ENCODE measurements at places on chromosomes 3 and 15.

DNA sequence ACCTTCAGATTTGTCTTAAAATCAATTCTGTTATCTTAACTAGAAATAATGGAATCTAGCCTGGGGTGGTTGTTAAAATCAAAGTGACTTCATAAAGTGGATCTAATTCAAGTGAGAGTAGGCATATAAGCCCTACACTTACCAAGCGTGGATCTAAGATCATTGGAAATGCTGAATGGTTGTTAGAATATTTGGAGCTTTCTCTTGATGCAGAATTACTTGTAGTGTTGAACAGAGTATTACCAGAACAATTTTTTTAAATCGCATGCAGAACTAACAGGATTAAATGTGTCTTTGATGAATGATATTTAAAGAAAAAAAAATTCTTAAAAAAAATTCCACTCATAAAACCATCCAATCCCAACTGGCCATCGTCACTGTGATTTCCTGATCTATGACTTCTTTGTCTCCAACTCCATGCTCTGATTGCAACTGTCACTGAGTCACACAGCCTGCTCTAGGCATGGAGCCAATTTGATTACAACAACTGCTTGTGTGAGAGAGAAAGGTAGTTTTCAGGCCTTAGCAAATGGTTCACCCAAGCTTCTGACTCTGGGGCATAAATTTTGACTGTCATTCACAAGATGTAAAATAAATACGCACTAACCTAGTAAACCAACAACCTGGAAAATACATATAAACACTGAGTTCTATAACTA, 25.9 kb upstream of the SPRED1 start:
- no peak for DNase-seq

DNA sequence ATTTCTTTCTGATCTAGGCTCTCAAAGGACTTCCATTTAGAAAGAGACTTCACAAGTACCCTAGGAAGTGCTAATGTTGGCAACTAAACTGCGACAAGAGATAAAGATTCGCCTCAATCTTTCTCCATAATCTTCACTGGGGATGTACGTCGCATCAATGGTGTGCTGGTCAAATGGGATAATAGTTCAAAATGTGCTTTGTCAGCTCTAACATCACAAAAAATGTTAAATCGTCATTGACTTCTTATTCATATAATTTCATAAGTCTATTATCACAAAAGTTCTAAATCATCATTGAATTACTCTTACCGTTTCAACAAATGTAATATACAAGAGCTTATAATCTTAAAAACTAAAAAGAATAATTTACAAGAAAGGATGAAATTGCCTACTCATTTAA, 727.7 kb downstream of the ROBO1 start:
- no peak for DNase-seq

DNA sequence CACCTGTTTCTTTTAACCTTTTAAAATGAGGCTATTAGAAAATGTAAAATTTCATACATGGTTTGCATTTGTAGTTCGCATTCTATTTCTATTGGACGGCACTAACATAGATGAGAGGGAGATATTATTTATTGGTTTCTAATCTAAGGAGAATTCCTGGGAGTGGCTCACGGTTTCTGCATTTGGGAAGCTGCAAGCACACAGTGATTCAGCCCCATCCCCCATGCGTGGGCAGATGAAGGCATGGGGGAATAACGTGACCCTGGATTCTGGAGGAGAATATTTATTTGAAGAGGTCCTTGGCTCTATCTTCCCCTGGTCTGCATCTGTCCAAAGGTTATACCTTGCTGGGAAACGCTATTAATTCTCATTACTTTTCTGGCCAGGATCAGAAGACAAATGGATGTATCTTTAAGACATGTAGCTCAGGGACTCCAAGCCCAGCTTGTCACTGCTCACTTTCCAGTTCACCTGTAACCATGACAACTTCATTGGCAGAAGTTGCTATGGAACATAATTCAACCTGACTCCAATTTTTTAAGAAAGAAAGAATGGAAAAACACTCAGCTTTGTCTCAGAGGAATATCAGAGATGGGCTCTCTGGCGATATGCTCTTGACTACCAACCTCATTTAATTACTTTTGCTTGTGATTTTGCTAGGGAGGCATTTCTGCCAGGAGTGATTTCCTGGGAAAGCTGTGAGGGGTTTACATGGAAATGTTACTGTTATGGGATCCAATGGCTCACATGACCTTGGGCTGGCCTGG, 27.2 kb upstream of the POMGNT2 start:
- DNase-seq: no peak

DNA sequence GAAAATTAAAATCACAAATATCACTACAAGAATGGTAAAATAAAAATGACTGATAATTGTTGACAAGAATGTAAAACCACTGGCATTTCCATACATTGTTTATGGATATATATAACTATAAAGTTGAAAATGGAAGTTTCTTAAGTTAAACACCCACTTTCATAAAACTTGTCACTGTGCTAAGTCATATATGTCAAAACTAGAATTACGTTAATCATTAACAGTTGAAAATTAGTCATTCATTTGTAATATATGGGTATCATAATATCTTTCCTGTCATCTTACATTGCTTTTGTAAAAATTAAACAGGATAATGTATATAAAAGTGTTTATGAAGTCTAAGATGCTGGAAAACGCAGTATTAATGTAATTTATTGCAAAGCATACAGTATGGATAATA, 1398.6 kb upstream of the ALCAM start:
- no peak for DNase-seq

DNA sequence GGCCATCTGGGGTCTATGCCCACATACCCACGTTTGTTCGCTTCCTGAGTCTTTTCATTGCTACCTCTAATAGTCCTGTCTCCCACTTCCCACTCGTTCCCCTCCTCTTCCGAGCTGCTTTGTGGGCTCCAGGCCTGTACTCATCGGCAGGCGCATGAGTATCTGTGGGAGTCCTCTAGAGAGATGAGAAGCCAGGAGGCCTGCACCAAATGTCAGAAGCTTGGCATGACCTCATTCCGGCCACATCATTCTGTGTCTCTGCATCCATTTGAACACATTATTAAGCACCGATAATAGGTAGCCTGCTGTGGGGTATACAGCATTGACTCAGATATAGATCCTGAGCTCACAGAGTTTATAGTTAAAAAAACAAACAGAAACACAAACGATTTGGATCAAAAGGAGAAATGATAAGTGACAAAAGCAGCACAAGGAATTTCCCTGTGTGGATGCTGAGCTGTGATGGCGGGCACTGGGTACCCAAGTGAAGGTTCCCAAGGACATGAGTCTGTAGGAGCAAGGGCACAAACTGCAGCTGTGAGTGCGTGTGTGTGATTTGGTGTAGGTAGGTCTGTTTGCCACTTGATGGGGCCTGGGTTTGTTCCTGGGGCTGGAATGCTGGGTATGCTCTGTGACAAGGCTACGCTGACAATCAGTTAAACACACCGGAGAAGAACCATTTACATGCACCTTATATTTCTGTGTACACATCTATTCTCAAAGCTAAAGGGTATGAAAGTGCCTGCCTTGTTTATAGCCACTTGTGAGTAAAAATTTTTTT, 35.9 kb downstream of the NR1I2 start:
- DNase-seq: no peak

DNA sequence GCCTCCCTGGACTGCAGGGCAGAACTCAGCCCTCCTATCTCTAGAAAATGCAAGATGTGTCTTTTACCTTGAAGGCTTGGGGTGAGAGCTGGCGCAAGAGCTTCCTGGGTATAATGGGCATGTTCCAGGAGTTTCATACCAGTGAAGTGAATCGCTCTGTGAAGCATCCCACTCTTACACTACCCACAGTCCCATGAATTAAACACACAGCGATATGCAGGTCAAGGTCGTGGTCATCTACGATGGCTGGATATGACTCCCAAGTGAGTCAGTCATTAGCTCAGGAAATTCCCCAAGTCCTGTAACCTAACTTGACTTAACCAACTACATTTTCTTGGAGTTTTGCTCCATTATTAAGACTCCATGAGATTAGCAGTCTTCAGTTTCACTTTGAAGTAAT, 439.7 kb downstream of the NTRK3 start:
- DNase-seq: no peak

DNA sequence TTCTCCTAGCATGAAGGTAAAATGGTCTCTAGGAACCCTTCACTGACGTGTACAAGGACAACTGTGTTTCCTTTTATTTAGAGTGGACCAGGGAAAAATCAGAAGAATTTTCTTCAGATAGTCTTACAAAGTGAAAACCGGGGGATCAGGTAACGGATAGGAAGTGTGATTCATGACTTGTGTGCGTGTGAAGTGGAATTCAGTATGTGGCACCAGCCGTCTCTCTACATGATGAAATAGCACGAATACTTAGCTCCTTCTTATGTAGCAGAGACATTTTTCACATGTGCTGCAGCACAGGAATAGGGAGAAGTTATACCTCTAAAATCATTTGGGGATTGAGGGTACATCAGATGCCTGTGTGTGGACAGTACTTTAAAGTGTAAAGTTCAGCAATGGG, 159.2 kb downstream of the MEX3B start:
- no peak for DNase-seq

DNA sequence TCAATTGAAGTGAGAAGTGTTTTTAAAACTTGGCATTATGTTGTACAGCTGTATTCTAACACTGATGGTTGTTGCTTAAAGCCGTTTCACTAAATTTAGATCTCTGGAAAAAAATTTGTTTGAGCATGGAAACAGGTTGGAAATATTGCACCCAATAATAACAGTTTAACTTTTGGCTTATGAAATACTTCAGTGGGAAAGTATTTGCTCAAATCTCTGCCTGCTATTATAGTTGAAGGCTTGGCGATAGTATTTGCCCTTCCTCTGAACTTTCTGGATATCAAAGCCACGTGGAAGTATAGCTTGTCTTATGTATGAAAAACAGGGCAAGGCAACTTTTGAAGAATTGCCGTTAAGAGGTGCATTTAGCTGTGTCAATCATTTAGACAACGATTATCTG, 270.3 kb upstream of the LRRFIP2 start:
- no peak for DNase-seq

- no peak for DNase-seq
Observed at GRCh38 chr3:88263417-88264100, 113.8 kb downstream of the C3orf38 start.

GRCh38 chr3:29565236-29565635, 284.4 kb downstream of the RBMS3 start:
- DNase-seq: no peak

DNA sequence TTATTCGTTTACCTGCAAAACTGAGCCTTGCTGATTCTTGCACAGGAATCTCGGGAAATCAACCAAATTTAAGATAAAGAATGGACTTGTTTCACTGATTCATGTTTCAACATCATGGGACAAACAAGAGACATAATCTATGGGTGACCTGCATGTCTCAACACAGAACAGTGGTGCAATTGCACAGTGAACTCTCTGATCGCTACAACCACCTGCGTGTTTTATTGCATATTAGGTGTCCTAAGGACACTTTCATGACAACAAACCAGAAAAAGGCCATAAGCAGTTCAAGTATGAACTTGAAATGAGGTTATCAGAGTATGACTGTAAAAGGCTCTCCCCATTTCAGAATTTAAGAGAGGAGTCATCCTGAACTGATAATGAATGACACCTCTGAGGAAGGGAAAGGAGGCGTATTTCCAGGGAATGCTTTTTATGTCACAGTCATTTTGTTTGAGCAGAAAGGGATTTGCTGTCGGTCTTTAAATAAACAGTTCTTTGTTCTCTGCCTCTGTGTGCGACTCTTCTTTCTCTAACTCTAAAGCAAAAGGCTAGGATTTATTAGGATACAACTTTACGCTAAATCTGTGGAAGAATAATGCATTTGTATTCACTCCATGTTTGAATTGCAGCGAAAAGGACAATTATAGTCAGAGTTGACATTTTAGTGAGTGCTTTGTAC, 167.2 kb downstream of the RBMS3 start:
- DNase-seq: no peak

DNA sequence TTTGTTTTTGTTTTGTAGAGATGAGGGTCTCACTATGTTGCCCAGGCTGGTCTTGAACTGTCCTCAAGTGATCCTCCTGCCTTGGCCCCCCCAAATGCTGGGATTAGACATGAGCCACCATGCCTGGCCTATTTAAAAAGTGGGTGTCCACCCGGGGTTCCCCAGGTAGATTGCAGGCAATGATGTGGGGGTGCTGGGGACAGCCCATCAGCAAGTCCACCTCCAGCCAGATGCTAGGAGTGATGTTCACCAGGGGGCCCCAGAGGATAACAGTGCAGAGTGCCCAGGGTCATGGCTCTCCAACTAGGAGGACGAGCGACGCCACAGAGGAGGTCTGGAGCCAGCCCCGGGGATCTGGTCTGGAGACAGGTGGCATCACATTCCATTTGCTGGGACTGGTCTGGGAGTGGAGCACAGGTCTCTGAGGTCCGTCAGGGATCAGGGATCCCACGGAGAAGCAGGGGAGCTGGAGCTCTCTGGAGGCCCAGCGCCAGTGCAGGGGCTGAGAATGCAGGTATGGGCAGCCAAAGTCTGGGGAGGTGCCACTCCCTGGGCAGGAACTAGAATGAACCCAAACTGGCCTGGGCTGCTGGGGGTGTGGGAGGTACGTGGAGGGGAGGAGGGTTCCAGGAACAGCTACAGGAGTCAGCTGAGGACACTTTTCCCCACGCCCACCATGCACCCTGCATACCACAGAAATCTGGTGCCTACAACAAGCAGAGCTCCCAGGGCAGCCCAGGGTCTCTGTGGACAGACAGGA, 51.2 kb upstream of the PCSK6 start:
- no peak for DNase-seq

DNA sequence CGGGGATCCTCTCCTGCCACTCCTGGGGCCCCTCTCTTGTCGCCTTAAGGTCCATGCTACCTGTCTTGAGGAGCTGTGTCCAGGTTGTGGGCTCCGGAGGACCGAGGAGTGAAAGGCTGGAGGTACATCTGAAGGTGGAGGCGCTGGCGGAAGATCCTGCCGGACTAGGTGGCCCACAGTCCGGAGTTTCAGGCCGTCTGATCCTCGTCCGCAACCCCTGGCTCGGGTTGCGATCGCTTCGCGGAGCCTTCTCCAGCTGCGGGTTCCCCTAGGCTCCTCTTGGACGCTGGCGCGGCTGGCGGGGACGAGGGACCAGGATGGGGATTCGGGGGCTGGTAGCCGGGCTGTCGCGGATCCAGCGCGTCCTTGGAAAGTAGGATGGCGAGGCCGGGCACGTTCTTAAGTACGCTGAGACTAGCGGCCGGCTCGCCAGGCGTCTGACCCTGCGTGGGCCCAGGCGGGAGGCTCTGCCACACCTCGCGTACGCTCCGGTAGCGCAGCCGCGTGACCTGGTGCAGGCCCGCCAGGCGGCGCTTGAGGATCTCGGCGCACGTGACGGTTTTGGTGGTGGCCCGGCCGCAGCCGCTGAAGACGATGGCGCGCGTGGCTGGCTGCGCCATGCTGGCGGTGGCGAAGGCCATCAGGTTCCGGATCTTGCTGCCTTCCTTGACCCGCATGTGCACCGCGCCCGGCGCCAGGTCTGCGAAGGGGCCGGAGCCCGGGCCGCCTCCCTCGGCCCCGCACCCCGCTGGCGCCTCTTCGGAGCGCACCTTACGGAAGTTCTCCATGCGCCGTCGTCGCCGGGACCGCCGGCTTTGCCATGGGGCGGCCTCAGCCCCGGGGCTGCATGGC, 550 bp downstream of the RPP25 start:
- peak; percentile 32 for DNase-seq

GRCh38 chr3:142498397-142499180, 50.8 kb upstream of the XRN1 start:
- no peak for DNase-seq

GRCh38 chr3:33786565-33787327, 11.7 kb upstream of the PDCD6IP start:
- DNase-seq: no peak

- no peak for DNase-seq
Observed at GRCh38 chr3:177906578-177907229, 629.5 kb upstream of the KCNMB2 start.

GRCh38 chr3:141498598-141499223, 11.9 kb downstream of the RASA2 start:
- DNase-seq: peak; percentile 56
